ENCODE measurements at places on chromosomes 2 and 18. TPM values are rescaled to one million over a fixed set of nuclear protein-coding genes. Genes with fewer than 3 reads are reported as not detected.
A peak's percentile ranks its signal among the peaks of the same experiment; 100 is the strongest.

DNA sequence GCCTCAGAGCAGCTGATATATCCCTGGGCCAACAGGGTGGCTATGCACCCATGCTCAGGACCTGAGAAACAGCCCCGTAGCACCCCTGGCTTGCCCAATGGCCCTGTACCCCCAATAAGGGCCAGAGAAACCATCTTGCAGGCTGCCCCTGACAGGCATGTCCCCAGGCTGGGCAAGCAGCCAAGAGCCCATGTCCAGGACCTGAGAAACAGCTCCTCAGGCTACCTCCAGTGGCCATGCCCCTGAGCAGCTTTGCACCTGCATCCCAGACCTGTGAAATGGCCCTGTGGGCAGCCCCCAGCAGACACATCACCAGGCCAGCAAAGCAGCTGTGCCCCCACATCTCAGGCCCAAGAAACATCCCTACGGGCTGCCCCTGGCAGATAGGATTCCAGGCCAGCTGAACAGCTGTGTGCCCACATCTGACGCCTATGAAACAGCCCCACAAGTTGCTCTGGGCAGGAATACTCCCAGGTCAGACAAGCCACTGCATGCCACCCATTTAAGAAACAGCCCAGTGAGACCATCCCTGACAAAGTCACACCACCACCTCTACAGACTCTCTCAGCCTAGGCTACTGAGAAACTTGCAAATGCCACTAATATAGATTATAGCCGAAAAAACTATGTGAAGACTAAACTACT is 84.1 kb downstream of the TMEM237 start:
- DNase-seq: no peak

- DNase-seq: no peak
Measured at GRCh38 chr2:27178469-27178868, 29.7 kb downstream of the TCF23 start.

- no peak for DNase-seq
Measured at GRCh38 chr2:233999182-233999581, 51.3 kb upstream of the SPP2 start.

- no peak for DNase-seq
Measured at GRCh38 chr2:191012845-191013681, 908 bp downstream of the STAT1 start.

GRCh38 chr2:219073413-219074129 is 12.8 kb upstream of the IHH start:
- peak; percentile 51 for DNase-seq

- DNase-seq: no peak
Measured at GRCh38 chr2:203492965-203493364, 42.1 kb downstream of the RAPH1 start.

GRCh38 chr2:164681009-164681408 is 59.7 kb upstream of the GRB14 start:
- DNase-seq: no peak

GRCh38 chr2:184326066-184326465 is 272.3 kb upstream of the ZNF804A start:
- no peak for DNase-seq

DNA sequence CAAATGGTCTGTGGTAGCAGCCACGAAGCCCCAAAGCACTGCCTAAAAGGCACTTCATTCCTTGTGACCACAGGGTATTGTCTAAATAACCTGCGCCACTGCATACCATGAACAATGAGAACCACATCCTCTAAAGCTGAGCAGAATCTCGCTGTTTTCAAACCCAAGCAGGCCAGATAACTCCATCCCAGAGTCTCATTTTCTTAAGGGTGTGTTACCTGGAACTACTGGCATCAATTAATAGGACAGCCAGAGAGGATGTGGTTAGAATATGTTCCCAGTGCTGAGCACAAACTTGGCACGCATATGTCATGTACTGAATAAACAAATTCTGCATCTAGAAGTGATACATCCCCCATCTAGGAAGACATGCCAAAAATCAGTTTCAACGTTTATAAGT is 13.0 kb downstream of the VPS4B start:
- DNase-seq: peak; percentile 43

DNA sequence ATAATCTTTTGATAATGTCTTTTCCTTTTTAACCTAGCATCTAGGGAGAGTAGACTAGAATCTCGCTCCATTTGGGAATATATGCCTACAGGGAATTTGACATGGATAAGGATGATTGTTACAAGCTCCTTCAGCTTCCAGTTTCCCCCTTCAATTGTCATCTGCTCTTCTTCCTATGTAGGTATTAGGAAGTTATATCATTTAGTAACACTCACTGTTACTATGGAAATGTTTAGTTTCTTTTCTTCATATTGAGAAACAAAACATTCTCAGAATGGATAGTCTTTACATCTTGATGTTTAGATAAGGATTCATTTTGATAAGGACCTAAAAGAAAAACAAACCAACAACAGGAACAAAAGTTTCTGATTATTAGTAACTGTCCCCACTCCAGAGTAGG is 127.6 kb downstream of the PHLPP1 start:
- DNase-seq: no peak

DNA sequence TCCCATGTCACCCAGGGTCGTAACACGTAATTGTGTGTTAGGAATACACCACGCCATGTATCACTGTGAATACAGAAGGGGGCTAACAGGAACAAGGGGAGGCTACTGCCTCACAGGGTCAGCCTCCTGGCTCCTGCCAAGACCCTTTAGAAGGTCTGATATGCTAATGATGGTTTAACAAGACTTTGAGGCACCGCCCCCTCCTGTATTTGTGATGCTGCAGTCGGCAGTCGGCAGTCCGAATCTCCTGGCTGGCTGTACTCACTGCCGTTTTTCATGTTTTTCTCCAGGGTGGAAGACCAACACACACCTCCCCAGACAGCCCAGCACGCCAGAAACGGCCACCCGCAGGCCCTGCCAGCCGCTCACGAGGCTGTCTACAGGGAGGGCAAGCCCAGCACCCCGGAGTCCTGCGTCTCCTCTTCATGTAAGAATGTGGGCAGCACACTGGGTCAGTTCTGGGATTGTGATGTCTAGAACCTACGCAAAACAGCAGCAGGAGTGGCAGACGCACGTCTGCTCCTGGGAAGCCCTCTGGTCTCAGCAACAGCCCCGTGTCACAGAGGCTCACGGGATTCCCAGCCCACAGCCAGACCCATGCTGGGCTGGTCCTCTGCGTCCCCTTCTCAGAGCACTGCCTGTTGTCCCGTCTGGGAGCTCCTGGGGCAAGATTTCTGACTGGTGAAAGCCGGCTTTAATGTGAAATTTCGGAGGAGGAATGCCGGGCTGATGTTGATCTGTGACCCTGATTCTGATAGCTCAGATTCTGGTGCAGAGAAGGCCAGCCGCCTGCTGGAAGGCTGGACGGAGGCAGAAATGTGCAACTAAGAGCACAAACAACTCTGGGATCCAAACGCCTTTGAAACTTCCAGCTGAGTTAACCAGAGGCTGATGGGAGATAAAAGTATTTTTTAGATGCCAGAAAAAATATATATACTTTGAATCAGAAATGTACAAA is 39.7 kb upstream of the B3GNT7 start:
- DNase-seq: peak; percentile 40

GRCh38 chr18:58525517-58525916 is 103.4 kb downstream of the ALPK2 start:
- no peak for DNase-seq

GRCh38 chr2:199829628-199830027 is 21.4 kb downstream of the FTCDNL1 start:
- DNase-seq: no peak

- DNase-seq: no peak
Measured at GRCh38 chr2:43109261-43109743, 117.1 kb downstream of the ZFP36L2 start.

DNA sequence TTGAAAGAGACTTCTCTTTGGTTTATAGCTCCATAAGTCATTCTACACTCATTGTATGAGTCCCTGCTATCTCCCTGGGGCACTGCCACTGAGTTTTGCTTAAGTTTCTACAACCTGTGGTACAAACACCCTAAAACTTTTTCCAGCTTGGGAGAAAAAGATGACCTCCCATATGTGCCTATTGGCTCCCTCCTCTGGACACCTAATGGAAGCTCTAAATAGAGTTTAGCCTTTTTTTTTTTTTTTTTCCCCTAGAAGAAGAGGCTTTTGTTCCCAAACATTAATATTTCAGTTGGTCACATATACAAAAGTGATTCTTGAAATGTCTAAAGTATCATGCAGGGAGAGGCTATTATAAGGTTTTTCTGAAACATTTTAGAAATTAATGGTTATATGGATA is 547.2 kb upstream of the TMEFF2 start:
- DNase-seq: no peak

DNA sequence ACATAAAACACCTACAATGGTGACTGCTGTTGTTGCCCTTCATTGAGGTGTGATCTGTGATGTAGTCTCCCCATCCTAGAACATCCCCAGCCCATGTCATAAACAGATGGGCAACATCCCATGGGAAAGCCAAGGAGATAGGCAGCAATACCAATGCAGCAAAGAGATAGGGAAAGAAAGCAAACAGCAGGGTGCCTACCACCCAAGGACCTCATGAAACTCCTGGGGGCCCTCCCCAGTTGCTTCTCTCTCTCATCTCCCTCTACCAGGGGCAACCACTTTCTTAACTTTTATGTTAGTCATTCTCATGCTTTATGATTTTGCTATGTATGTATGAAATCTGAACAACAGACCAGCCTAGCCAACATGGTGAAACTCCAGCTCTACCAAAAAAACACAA is 8.1 kb upstream of the ITPRIPL1 start:
- DNase-seq: no peak

DNA sequence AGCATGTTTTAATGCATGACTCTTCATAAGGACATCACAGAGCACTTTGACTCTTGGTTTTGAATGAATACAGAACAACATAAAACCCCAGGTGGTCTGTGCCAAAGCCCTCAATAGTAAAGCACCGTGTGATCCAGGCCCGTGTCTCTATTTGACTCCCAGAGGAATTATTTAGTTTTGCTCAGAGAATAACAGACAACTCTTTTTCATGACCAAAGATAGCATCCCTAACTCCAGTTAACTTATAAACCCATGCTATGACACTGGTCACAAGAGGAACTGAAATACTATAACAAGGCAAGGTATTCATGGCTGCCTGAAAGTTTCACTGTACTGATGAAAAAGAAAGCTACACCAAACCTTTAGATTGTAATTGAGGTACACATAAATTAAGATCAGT is 128.4 kb downstream of the IKZF2 start:
- no peak for DNase-seq

DNA sequence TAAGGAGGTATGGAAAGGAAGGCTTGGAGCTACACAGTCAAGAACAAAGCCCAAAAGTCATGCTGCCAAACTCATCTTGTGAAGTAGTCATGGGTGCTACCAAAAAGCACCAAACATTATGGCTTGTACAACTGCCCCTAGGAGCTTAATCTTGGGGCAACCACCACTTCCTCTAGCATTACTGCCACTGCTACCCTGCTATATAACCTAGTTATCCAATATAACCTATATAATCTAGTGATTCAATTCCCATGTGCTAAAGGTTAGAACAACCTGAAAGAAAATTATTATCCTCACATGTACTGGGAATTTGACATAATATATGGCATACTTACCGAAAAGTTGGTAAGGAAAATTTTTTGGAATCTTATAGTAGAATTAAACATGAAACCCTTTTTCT is 102.6 kb upstream of the RBBP8 start:
- no peak for DNase-seq

DNA sequence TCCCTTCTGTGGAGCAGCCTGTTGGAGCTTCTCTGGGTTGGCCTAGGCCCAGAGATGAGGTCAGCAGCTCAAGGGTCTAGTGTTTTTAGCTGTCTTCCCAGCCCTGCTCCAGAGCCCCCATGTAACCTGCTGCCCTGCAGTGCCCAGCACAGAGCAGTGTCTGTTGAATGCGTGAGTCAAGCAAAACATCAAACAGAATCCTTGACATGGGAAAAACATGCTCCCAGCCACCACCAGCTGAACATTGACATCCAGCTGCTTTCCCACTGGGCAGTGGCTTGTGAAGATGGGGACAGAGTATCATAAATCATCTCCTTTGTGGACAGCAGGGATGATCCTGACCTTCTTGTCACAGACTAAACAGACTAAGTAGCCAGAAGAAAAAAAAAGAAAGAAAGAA is 22.6 kb downstream of the IMPA2 start:
- no peak for DNase-seq

GRCh38 chr18:25360301-25360899 is 8.4 kb upstream of the ZNF521 start:
- DNase-seq: no peak

DNA sequence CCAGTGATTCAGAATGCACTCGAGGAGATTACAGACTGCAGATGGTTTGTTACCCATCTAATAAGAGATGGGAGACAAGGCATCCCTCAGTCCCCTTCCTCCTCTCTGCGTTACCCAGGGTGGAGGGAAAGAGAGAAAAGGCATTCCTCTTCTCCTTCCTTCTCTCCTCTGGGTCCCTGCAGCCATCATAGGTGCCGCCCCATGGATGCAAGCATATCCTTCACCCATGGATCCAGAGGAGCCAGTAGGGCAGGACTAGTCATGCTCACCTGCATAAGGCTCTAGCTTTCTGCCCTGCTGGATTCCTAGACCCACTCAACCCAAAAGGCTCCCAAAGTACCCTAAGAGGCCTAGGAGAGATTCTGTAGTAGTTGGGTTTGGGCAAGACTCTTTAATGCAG is 20.4 kb downstream of the CMPK2 start:
- DNase-seq: no peak

- no peak for DNase-seq
Measured at GRCh38 chr2:134640494-134640893, 78.3 kb downstream of the TMEM163 start.

DNA sequence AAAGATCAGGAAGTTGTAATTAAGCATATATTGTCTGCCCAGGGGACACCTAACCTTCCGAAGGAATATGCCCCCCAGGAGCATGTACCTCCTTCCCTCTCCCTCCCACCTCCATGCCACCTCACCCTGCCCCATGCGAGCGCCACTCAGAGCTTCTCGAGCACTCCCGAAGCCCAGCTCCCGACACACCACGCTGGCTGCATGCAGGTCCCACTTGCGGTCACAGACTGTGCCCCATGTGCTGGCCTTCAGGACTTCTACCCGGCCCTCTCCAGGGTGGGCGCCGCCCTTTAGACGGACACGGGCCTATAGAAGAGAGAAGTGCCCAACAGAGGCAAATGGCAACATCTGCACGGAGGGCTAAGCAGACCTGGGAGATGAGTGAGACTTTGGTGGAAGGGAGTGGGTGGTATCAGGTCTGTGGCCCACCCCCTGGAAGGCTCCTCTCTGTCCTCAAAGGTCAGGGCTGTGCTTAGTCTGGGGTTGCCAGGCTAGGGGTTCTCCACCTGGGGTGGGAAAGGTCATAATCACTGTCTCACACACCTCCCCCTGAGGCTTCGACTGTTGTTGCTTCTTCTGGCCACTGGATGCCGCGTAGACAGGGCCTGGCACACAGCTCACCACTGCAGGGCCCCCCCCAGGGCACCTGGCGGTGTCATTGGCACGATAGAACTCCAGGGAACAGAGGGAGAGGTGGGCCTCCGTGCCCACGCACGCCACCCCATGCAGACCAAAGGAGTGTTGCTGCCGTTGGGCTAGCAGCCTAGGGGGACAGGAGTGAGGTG is 6.6 kb downstream of the HTRA2 start:
- no peak for DNase-seq

Gene DSG4
- total RNA-seq: not detected

Gene ESPNL
- 3.0 TPM for total RNA-seq

Gene MYOM1
- 1.7 TPM for total RNA-seq

Gene HRH4
- 0.89 TPM for total RNA-seq

Gene PRSS56
- total RNA-seq: not detected

Gene TGFA
- total RNA-seq: 13.0 TPM

Gene EPAS1
- 424 TPM for total RNA-seq

Gene KLHL14
- 2.2 TPM for total RNA-seq

Gene C2orf78
- total RNA-seq: not detected

Gene PLA2R1
- 3.7 TPM for total RNA-seq

Gene VWC2L
- 0.25 TPM for total RNA-seq

Gene LIMS3
- total RNA-seq: 1.2 TPM

Gene HOXD1
- 2.5 TPM for total RNA-seq

Gene RAPGEF4
- 33.5 TPM for total RNA-seq

Gene RBKS
- total RNA-seq: 5.1 TPM

Gene CD28
- total RNA-seq: 3.0 TPM
